ENCODE measurements at places on chromosomes 1 and 21.

DNA sequence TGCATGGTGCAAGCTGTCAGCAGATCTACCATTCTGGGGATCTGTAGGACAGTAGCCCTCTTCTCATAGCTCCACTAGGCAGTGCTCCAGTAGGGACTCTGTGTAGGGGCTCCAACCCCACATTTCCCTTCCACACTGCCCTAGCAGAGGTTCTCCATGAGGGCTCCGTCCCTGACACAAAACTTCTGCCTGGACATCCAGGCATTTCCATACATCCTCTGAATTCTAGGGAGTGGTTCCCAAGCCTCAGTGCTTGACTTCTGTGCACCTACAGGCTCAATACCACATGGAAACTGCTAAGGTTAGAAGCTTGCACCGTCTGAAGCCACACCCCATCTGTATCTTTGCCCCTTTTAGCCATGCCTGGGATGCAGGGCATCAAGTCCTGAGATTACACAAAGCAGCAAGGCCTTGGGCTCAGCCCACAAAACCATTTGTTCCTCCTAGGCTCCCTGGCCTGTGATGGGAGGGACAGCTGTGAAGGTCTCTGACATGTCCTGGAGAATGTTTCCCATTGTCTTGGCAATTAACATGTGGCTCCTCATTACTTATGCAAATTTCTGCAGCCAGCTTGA is 117.0 kb upstream of the NFIA start:
- no peak for DNase-seq

DNA sequence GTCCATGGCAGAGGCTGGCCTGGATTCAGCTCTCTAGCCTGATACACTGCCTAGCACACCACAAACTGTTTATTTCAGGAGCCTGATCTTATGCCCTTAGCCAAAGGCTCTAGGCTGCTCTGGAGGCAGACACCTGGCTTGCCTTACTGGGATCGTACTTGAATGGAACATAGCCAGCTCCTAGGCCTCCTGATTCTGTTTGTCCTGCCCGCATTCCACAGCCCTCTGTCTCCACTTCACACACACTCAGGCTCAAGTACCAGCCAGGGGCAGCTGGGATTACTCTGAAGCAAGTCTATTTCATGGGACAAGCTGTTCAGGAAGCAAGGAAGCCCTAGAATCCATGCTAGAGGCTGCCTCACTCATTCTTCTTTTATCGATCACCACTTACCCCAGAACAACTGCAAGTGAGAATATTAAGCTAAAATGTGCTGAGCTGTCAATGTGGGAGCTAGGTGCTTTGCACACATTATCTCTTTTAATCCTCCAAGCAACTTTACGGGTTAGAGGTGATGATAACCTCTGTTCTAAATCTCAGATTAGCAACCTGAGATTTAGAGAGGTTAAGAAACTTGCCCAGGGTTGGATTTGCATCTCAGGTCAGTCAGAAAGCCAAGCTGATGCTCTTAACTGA is 31.1 kb upstream of the CYP4B1 start:
- DNase-seq: no peak

GRCh38 chr21:41709965-41710822 is 56.7 kb downstream of the RIPK4 start:
- DNase-seq: no peak

GRCh38 chr1:182332261-182333060 is 59.1 kb downstream of the GLUL start:
- no peak for DNase-seq

DNA sequence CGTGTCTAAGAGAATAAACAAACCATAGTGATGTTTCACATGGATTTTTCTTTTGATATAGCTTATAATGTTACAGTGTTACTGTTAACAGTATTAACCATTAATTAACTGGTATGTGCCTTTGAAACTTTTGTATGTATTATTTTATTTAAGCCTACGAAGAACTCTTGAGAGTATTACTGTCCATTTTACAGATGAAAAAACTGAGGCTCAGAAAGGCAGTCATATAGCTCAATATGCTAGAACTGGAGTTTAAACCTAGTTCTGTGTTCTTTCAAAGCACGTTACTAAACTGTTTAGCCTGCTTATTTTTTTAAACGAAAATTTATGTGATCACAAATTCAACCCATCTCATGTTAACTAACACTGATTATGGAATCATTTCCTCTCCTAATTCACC is 83.5 kb downstream of the POU2F1 start:
- no peak for DNase-seq

- DNase-seq: no peak
Measured at GRCh38 chr1:244851546-244852231, 12.7 kb downstream of the HNRNPU start.

- no peak for DNase-seq
Measured at GRCh38 chr1:12549460-12550349, 68.3 kb downstream of the DHRS3 start.

- no peak for DNase-seq
Measured at GRCh38 chr1:94871031-94871430, 50.9 kb downstream of the SLC44A3 start.

GRCh38 chr1:17802164-17802563 is 47.0 kb downstream of the ACTL8 start:
- DNase-seq: no peak

- DNase-seq: no peak
Measured at GRCh38 chr1:197915260-197915861, 1.8 kb upstream of the LHX9 start.
